ENCODE measurements at places on chromosomes 11 and 22.
A peak's percentile ranks its signal among the peaks of the same experiment; 100 is the strongest.

GRCh38 chr11:11971906-11972547, 36.4 kb downstream of the DKK3 start:
- no peak for DNase-seq

DNA sequence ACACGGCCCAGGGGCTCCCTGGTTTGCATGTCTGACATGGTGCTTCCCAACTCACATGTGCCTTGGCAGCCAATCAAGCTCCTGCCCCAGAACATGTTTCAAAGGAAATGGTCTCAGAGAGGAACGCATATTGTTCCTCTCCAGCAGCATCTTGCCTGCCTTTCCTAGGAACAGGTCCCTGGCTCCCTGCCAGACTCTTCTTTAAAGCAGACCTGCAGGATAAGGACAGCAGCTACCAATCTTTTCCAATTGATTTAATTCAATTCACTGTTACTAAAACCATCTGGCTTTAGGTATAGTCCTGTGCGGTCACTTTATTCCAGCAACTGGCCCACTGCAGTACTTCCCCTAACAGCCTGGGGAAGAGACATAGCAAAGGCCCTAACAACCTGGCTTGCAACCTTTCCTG, 79.9 kb downstream of the AMBRA1 start:
- peak; percentile 73 for DNase-seq

DNA sequence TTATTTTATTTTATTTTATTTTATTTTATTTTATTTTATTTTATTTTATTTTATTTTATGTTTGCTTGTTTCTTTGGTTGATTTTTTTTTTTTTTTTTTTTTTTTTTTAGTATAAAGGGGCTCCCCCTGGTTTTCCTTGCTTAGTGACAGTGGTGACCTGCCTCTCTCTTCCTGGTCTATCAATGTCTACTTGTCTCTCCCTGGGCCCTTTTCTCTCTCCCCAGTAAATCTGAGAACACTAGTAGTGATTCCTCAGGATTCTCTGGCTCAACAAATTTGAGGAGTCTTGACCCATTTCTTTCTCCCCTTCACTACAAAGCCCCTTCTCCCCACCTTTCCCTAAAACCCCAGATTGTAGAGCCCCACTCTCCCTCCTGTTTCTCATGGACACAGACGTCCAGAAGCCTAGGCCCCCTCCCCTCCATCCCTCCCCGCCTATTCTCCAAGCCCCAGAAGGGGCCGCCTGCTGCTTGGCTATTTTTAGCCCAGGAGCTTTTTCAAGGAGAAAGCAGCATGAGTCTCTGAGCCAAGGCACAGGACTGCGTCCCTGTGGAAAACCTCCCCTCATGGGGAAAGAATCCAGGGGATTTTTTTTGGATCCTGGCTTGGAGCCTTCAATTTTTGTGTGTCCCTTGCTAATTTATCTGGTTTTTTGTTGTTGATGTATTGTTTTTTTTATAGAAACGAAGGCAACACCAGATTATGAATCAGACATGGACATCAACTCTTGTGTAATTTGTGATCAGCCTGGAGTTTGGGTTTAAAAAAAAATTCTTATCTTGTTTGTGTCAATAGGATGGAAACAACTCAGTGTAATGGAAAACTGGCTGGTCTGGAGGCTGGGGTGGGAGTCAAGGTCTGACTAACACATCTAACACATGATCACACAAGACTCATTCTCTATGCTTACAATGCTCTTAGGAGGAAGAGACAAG, 17.5 kb upstream of the ACCSL start:
- no peak for DNase-seq

DNA sequence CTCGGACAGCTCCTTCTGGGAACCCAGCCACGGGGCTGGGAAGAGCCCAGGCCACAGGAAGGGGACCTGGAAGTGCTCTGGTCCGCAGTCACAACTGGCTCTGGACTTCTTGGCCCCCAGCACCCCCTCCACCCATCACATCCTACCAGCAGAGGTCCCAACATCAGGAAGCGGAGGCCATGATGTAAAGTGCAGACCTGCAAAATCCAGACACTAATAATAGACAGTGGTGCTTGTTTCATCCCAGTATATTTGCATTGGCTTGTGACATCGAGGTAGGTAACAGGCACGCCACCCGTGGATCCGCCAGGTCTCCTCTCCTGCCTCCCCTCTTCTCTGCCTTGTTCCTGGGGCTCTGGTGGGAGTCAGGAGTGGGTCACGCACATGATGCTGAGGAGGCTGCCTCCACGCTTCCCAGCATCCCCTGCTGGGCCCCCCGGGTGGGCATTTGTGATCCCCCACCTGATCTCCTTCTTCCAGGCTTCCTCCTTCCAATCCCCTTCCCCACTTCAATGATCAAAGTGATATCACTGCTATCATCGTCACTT, 1454.0 kb downstream of the BRD1 start:
- DNase-seq = no peak

DNA sequence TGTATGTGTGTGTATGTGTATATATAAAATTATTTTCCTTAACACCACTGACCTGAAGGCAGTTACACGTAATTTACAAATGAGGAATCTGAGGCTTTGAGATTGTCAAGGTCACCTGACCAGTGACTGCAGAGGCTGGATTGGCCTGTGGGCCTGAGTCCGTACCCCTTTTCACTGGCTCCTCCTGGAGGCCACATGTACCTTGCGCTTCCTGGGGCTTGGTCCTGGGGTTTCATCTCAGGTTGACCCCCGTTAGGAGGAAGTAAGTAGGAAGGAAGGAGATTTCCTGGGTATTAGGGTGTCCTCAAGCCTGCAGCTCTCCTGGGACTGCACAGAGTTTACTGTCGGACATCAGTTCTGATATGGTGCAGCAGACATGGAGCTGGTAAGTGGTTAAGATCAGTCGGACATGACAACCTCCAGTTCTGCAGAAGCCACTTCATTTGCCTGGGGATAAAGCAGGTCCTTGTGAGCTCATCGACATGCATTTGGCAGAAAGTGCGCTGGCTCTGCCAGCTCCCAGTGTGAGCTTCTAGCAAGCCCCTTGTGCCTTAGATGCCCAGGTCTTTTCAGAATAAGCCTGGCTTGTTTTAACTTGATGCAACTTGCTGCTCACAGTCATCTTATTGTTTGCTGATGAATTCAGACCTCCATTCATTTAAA, 36.6 kb downstream of the ST3GAL4 start:
- peak; percentile 54 for DNase-seq

GRCh38 chr11:104688731-104689130, 209.5 kb downstream of the CASP12 start:
- DNase-seq = no peak

DNA sequence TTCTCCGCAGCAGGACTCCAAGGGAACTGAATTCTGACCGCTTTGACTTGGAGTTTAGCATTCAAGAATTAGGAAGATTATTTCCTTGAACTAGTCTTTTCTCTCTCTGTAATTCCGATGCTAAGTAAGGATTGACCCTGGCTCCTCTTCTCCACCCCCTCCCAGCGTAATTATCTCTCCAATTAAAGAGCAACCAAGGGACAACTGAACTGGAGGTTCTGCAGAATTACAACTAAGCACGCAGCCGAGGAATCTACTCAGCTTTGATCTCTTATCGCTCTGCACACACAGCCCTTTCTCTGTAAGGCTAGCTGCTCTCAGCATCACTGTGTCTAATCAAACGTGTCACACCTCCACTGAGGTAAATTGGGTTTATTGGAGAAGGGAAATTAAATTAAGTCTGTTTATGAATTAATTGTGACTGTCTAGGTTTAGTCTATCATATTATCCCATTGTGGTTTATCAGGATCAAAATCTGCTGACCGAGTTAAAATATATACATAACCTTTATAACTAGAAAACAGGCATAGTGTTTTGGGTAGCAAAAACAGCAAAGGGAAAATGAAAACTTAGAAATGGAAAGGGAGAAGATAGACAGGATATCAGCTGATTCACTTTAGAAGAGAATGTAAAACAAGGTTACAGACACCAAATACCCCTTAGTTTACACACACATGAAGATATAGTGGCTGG, 241.3 kb upstream of the LARGE1 start:
- DNase-seq = no peak

GRCh38 chr22:30089655-30089974, 9.4 kb downstream of the HORMAD2 start:
- no peak for DNase-seq

DNA sequence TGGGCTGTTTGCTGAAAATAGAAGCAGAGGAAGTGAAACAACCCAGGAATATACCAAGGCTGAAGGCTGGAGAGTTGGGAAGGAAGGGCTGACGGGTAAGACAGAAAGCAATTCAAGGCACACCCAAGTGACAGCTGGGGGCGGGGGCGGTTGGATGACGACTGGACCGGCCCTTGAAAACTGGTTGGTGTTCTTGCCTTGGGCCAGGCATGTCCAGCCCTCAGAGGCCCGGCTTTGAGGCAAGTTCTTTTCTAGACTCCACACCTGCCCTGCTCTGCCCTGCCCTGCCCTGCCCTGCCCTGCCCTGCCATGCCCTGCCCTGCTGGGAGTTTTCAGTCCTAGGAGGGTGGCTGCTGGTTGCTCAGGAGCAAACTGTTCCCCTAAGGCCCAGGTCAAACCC, 34.2 kb upstream of the CACNG2 start:
- DNase-seq = peak; percentile 37

GRCh38 chr11:45679806-45680205, 14.4 kb upstream of the CHST1 start:
- no peak for DNase-seq

DNA sequence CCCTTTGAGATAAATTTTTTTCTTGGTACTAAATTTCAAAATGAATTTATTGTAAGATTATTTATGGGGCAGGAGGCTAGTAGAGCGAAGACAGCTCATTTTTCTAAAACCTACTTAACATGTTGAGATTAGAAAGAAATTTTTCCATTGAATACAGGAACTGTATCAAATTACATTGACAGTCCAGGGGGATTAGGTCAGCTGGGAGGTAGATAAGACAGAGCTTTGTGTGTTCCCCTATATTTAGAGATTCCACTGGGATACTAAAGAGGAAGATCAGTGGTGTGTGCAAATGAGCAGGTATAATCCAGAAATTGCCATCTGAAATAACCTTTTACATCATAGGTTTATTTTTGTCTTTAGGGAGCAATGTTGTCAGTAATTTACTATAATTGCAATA, 32.1 kb downstream of the ENDOD1 start:
- DNase-seq = no peak

- no peak for DNase-seq
These were observed 43.4 kb upstream of the PITPNB start for GRCh38 chr22:27962268-27963044.

GRCh38 chr22:45465633-45466032, 37.0 kb upstream of the FBLN1 start:
- no peak for DNase-seq

- DNase-seq = no peak
These were observed 112.1 kb upstream of the BDNF start for GRCh38 chr11:27812341-27812740.

All from epithelial cell of prostate (primary cell).